ENCODE measurements at places on chromosomes 6 and 20. TPM values are rescaled to one million over a fixed set of nuclear protein-coding genes. Genes with fewer than 3 reads are reported as not detected.

Gene TFAP2A
- total RNA-seq, result not detected

DNA sequence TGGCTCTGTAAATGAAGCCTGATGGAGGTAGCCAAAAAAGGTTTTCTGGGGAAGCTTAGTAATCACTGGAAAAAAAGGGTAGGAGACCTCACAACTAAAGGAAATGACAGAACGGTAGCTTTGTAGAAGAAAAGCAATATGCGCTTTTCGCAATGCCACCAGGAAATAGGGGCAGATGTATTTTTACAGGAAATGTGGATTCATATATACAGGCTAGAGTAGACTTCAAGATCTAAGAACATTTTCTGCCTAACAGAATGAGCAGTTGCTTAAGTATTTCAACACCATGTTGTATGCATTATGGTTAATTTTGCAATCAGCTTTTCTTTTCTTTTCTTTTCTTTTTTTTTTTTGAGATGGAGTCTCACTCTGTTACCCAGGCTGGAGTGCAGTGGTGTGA, 219.6 kb downstream of the CD83 start:
- peaks cover 4% of the 10 kb centered on the region for H3K27me3 ChIP-seq
- DNase-seq, result no peak
- no peak overlapping the region for H3K4me3 ChIP-seq
- H3K27ac ChIP-seq, result no peak overlapping the region
- peaks cover 2% of the 10 kb centered on the region for H3K4me1 ChIP-seq
- no peaks in the 10 kb centered on the region for H3K36me3 ChIP-seq

Gene C6orf118
- total RNA-seq, result not detected

DNA sequence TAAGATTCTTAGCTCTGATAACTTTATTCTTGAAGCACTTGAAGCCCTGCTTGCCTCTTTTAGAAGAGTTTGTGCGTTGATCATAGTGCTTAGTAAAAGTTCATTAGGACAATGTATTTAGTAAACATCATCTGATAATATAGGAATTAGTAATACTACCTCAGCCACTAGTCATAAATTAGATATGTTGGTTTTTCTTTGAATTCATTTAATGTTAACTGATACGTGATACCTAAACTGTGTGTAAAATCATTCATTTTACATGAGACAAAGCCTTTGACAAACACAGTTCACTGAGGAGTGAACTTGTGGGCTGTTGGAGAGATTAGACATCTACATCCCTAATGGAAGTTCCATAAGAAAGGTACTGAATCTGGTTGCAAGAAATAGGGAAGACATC, 91.6 kb downstream of the RNF217 start:
- H3K4me3 ChIP-seq, result no peak overlapping the region
- H3K27me3 ChIP-seq, result peaks cover 9% of the 10 kb centered on the region
- H3K36me3 ChIP-seq, result no peaks in the 10 kb centered on the region
- H3K4me1 ChIP-seq, result no peaks in the 10 kb centered on the region
- no peak overlapping the region for H3K27ac ChIP-seq
